Iris pigment epithelial cell (primary cell): ENCODE measurements at places on chromosomes 5 and 9.

- DNase-seq = no peak
Observed at GRCh38 chr5:168879331-168879730, 300.2 kb upstream of the PANK3 start.

GRCh38 chr5:73938280-73938937 is 312.4 kb downstream of the ARHGEF28 start:
- DNase-seq = peak; percentile 98

GRCh38 chr5:116520771-116521170 is 53.9 kb downstream of the SEMA6A start:
- DNase-seq = no peak

DNA sequence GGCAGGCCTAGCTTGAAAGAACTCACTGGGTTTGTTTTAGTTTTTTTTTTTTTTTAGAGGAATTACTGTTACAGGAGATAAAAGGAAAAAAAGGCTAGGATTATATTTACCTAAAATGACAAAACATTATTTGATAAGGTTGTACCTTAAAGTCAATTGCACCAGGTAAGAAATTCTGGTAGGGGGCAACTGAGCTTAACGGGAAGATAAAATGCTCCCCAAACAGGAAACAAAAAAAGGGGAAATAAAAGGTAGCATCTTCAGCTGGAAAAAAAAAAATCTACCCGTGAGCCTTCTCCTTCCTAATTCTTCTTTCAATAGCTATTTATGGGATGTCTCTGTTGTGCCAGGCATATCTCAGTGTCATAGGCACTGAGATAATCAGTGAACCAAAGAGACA is 164.5 kb downstream of the PIK3R1 start:
- no peak for DNase-seq

DNA sequence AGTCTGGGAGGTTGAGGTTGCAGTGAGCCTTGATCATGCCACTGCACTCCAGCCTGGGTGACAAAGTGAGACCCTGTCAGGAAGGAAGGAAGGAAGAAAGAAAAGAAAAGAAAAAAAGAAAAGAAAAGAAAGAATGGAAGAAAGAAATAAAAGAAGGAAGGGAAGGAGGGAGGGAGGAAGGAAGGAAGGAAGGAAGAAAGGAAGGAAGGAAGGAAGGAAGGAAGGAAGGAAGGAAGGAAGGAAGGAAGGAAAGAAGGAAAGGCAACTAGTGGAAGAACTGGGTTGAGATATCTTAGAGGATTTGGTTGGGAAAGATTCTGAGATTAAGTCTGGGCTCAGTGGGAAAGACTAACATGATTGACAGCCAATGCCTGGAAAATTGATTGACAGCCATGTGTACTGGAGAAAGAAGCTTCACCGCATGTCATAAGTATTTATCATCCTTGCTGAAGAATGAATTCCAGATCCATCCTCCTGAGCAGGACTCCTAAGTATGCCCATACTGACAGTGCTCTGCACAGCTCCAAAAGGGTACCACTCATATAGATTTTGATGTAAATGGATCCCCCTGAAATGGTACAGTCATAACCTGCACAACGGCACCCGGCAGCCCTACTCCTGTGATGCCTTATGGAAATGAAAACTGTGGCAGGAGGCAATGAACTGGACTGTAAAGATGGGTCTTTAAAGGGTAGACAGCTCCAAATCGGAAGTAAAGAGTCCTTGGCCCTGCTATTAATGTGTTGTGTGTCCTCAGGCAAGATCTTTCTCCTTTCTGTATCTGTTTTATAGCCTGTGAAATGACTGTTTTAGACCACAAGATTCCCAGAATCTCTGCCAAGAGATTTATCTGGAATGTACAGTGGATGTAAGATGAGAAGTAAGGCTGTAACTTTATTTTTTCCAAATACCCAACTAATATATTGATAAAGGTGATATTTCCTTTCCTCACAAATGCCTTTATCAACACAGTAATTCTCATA is 16.9 kb upstream of the ADRA1B start:
- DNase-seq = peak; percentile 82

DNA sequence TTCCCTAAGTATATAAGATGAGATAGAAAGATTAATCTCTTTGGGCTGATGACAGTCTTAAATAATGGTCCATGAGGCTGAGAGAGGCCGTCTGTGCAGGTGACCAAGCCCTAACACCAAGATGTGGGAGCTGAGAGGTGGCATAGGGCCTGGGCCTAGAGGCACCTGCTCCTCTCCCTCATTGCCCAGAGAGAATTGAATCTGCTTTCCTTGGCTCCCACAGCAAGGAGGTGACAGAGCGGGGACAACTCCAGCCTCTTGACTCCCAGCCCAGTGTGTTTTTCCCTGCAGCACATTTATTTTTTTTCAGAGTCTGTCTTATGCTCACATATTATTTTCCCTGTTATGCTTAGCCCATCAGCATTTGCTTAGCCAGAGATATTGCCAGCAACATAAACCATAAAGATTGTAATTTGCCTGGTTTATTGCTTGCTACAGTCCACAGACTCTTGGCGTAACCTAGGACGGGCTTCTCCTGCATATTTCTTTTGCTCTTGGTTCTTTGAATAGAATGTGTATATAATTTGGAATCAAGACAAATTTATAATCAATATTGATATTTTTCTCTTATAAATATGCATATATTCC is 105.6 kb downstream of the NTRK2 start:
- no peak for DNase-seq

GRCh38 chr9:89097219-89097618 is 81.4 kb downstream of the SHC3 start:
- DNase-seq = no peak

- no peak for DNase-seq
Observed at GRCh38 chr5:129601576-129601975, 141.5 kb downstream of the ADAMTS19 start.

GRCh38 chr5:88694023-88694679 is 188.8 kb downstream of the MEF2C start:
- no peak for DNase-seq

DNA sequence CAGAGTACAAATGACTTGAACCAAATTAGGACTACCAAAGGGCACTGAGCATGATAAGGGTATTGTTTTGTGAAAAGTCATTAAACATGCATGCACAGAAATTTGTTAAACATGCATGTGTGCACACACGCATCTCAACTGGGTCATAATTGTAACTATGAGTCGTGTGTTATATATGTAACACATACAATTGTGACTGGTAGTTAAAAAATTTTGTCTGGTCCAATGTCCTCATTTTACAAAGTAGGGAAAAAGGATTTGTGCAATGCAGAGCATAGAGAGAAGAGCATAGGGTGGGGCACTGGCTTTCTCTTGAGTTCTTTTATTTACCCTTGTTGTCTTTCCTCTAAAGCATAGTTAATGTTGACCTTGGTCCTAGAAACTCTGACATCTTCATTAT is 19.3 kb upstream of the IGFBPL1 start:
- no peak for DNase-seq

GRCh38 chr9:98750364-98751060 is 41.8 kb upstream of the GABBR2 start:
- DNase-seq = peak; percentile 77

- no peak for DNase-seq
Observed at GRCh38 chr9:138071731-138072130, 194.1 kb downstream of the CACNA1B start.

DNA sequence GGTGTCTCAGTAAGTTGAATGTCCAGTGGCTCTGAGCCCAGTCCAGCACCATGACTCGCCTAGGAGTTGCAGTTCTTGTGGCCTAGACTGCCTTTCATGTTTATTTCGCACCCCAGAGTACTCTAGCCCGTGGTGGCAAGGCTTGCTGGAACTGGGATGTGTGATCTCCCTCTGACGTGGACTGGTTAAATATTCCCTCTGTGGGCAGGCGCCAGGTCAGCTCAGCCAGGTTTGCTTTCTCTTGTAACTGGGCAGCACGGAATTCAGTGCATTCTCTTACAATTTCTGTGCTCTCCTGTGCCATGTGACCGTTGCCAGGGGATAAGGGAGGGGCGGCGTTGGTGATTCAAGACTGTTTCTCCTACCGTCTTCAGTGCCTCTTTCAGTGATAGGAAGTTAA is 270.8 kb downstream of the KDM4C start:
- DNase-seq = no peak

GRCh38 chr5:180467989-180468731 is 26.0 kb upstream of the CNOT6 start:
- no peak for DNase-seq

DNA sequence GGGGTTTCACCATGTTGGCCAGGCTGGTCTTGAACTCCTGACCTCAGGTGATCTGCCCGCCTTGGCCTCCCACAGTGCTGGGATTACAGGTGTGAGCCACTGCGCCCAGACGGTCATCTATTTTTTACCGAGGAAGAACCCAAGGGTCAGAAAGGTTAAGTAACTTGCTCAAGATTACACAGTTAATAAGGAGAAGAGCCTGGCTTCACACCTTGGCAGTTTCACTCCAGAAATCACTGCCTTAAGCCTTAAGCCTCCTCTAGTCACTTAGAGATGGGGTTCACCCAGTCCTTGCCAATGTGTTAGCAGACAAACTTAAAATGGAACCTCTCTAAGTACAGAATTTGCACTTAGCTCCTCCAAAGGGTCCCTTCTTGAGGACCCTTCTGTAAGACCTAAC is 116.3 kb downstream of the PTTG1 start:
- DNase-seq = no peak

- peak; percentile 20 for DNase-seq
Observed at GRCh38 chr5:147369742-147370374, 135.0 kb downstream of the STK32A start.

DNA sequence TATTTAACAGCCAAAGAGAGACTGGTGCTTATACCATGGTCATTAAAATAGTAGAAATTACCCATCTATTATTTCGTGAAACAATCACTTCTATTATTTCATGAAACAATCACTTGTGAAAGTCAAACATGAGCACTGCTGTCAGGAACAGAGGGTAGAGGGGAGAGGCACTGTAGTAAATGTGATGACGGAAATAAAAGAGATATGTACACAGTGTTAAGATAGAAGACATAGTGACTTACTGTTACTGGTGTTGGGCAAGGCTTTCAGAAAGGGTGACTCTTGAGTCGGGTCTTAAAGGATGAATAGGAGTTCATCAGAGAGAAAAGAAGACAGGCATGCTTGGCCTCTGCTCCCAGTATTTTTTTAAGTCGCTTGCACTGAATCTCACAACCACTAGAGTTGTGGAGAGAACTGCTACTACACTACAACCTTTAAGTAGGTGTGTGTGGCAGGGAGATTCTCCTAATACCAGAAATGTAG is 162.6 kb upstream of the GNA14 start:
- no peak for DNase-seq

DNA sequence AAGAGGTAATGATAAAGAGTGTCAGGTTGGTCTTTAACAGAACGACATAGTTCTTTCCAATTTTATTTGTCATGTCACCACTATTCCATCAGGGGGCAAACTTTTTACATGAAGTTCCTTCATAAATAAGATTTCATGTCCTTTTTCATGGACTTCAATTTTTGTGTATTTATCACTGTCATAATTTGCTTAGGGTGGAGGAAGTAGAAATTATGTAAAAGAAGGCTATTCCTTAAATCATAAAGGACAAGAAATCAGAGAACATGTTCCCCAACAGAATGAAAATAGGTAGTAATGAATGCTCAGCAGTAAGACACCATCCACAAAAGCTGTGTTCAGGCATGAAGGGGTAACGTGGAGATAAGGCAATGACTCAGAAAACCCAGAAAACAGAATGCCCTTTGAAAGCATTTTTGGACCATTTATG is 72.7 kb downstream of the ZFAND5 start:
- DNase-seq = peak; percentile 62

GRCh38 chr5:78025540-78025939 is 249.4 kb upstream of the TBCA start:
- no peak for DNase-seq

GRCh38 chr5:83817591-83817990 is 96.9 kb upstream of the HAPLN1 start:
- DNase-seq = no peak

DNA sequence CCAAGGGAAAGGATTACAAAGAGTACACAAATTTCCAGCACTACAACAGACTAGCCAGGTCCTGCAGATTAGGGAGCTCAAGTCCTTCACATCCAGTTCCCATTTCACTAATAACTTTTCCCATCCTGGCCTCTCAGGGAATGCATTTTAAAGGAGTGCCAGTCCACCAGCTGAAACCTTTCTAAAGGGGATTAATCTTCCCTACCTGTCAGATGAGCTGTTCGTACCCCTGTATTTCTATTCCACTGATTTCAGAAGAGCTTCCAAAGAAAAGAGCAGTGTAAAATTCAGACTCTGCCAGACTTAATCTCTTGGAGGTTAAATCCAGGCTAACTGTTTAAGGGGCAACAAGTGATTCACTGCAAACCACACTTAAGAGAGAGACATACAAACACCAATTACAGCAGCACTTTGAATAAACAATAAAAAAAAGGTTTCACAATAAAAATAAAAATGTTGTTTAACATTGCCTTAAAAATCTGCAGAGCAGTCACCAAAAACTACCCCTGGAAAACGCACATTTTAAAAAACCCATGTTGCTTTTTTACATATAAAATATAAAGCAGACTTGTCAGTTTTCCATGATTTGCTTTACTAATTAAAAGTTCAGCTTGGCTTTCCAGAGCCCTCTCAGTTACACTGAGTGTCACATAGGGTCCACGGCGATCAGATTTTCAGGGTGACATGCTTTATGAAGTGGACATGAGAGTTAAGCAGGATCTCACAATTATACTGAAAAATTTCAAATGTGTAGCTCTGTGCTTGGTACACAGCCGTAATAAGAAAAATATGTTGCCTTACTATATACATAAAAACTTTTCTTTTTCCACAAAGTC is 3.2 kb downstream of the ROR2 start:
- peak; percentile 46 for DNase-seq

DNA sequence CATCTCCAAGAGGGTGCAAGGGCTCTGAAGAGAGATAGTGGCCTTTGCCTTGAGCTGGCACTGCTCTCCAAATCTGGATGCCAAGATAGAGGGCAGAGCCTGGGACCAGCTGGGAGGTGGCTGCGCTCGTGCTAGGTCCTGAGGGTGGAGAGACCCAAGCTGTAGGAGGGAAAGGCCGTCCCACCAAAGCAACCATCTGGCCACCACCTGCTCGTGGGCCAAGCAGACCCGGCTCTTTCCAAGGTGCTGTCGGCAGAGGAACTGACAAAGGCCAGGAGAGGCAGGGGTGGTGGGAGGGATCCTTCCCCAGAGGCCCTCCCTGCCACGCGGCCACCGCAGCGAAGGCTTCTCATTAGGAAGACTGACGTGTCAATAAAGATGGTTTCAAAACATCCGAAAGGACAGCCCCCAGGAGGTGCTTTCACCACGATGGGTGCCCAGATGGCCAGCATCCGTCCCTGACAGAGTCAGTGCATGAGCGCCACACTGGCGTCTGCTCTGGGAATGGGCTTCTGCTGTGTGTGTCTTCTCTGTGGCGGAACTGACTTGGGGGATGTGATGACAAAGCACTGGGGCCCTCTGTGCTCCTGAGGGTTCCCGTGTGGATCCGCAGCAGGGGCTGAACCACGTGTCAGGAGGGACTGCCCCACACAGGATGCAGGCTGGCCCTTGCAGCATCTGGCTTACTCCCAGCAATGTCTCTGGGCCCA is 213.5 kb downstream of the FANCC start:
- DNase-seq = no peak

- peak; percentile 23 for DNase-seq
Observed at GRCh38 chr5:153959134-153959957, 79.4 kb downstream of the FAM114A2 start.

GRCh38 chr5:169426784-169427183 is 125.8 kb upstream of the SLIT3 start:
- no peak for DNase-seq

- peak; percentile 59 for DNase-seq
Observed at GRCh38 chr5:143194206-143194605, 209.3 kb downstream of the NR3C1 start.

GRCh38 chr5:171010816-171011215 is 149.0 kb downstream of the RANBP17 start:
- DNase-seq = no peak

GRCh38 chr5:41312066-41312465 is 98.7 kb upstream of the C6 start:
- DNase-seq = no peak

- DNase-seq = peak; percentile 14
Observed at GRCh38 chr5:136731241-136731900, 366.0 kb upstream of the TRPC7 start.
